ENCODE measurements at places on chromosomes 16 and 17.
A peak's percentile ranks its signal among the peaks of the same experiment; 100 is the strongest.

GRCh38 chr17:57539529-57540301, 205.4 kb downstream of the CCDC182 start:
- no peak for DNase-seq

- no peak for DNase-seq
Observed at GRCh38 chr17:64008346-64008745, 10.2 kb downstream of the PRR29 start.

DNA sequence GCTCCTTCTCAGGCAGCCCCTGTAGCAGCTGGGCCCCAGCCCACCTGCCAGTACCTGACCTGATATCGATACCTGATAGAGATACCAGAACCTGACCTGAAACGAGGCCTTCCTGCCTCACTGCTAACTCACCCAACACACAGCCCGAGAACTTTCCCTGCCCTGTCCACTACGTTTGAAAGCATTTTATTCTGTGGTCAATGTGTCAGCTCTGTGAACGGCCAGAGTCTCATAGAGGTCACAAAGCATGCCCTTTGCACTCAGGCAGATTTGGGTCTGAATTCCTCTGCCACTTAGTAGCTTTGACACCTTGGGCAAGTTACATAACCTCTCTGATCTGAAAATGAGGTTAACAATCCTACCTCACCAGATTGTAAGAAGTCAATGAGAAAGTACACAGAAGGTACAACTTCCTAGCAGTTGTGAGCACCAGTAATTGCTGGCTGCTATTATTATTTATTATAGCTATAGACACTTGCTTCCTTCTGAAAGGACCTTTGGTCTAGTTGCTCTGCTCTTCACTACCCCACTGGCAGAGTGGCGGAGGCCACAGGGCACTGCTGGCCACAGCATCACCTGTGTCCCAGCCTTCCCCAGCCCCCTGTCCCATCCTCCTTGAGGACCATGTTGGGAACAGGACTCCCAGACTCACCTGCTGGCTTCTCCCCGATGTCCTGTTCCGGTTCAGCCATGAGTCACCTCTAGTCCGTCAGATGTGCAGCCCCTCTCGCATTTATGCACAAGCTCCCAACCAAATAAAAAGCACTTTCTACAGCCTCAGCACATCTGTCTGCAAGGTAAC, 895 bp downstream of the ANKRD40CL start:
- no peak for DNase-seq

- no peak for DNase-seq
Observed at GRCh38 chr16:2818272-2818876, 1.3 kb downstream of the PRSS21 start.

- DNase-seq, result no peak
Observed at GRCh38 chr17:80940171-80941123, 51.2 kb upstream of the CHMP6 start.

- no peak for DNase-seq
Observed at GRCh38 chr17:28901866-28902818, 737 bp downstream of the DHRS13 start.

GRCh38 chr17:82097184-82097918, 685 bp downstream of the FASN start:
- DNase-seq, result no peak

GRCh38 chr16:50093607-50094539, 28.1 kb downstream of the HEATR3 start:
- DNase-seq, result peak; percentile 48

DNA sequence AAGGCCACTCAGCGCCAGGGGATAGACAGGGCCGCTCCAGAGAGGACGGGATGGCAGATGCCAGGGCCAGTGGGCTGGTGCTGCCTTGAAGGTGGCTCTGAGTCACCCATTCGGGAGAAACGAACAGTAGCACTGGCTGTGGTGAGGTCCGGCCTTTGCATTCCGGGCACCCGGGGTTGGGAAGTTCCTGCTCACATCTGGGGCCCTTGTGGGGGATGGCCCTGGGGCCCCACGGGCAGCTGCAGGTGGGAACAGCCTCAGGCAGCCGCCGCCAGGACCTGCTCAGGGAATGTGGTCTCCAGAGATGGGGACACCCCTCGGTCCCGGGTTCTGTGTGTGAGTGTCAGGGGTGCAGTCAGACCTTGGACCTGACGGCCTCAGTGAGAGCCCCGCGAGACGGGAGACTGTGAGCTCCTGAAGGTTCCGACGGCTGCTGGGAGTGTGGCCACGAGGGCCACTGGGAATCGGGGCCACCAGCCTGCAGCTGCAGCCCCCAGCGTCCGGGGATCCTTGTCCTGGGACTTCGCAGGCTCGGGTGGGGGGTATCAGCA, 1.4 kb downstream of the CBFA2T3 start:
- no peak for DNase-seq

DNA sequence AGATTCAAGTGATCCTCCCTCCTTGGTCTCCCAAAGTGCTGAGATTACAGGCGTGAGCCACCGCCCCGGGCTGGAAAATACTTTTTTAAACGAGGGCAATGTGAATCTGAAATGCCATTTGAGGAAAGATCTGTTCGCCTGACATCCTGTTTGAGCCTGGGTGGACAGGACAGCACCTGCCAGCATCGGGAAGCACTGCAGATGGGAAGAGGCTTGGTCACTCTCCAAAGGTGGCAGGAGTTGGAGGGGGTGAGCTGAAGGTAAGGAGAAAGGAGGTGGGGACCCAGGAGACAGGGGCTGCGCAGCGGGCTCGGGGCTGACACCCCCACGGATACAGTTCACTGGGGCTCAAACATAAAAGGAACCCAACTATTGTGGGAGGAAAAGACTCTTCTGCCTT, 3.9 kb upstream of the BIRC5 start:
- DNase-seq, result no peak

DNA sequence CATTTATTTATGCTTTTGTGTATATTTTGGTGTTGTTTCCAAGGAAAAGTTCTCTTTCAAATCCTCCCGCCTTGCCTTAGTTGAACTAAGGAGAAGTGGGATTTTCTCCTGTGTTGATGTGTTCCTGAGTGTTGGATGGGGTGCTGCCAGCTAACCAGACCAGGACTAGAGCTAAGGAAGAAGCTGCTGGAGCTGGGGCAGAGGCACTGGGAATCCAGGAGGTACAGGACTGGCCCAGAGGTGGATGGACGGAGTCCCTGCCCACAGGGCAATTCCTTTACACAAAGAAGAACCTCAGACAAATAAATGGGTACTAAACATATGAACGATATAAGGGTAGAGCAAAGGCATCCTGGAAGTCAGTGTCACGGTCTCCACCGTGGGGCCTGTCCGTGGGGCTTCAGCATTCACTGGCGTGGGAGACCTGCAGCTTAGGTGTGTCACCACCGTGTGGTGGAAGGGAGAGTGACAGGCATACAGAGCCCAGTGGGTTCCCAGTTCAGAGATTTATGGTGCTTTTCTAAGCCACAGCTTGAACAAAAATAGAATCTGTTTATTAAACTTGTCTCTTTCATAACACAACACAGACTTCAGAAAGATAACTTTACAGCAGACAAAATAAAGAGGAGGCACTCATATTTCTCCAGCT, 270.7 kb downstream of the NTN1 start:
- DNase-seq, result no peak

GRCh38 chr17:4931963-4932362, at the start of gene GP1BA:
TSS of gene GP1BA (plus strand) at chr17:4932277. CDS start at chr17:4932605, 328 bp downstream.
- no peak for DNase-seq

GRCh38 chr17:79927136-79927661, 88.0 kb upstream of the CBX4 start:
- DNase-seq, result no peak

DNA sequence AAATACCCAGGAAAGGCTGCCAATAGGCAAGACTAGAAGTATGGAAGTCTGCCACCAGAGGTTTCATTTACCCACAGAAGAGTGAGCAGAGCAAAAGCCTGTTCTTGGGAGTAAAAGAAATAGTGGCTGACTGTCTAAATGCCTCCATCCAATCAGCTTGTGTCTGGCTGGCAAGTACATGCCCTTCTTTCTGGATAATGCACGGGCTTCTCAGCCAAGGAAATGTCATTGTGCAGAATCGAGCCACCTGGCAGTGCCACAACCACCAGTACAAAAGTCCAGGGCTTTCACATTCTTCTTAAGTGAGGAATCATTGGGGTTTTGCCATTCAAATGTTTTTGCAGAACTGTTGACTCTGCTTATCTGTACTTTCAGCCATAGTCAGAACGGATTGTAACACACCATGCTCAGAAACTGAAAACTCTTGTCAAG, 10.1 kb upstream of the ERCC4 start:
- no peak for DNase-seq

- no peak for DNase-seq
Observed at GRCh38 chr17:44086364-44087311, 16.1 kb downstream of the G6PC3 start.

GRCh38 chr17:72379516-72379915, 258.7 kb downstream of the SOX9 start:
- no peak for DNase-seq

- DNase-seq, result no peak
Observed at GRCh38 chr17:81578561-81579225, 26.5 kb upstream of the FAAP100 start.

- DNase-seq, result no peak
Observed at GRCh38 chr16:66134875-66135274, 231.6 kb upstream of the CDH5 start.

- DNase-seq, result no peak
Observed at GRCh38 chr16:8665529-8665928, 8.9 kb upstream of the ABAT start.

GRCh38 chr16:70740914-70741782, 55.3 kb upstream of the MTSS2 start:
- no peak for DNase-seq

- no peak for DNase-seq
Observed at GRCh38 chr17:2197271-2197670, 106.3 kb downstream of the SMG6 start.

DNA sequence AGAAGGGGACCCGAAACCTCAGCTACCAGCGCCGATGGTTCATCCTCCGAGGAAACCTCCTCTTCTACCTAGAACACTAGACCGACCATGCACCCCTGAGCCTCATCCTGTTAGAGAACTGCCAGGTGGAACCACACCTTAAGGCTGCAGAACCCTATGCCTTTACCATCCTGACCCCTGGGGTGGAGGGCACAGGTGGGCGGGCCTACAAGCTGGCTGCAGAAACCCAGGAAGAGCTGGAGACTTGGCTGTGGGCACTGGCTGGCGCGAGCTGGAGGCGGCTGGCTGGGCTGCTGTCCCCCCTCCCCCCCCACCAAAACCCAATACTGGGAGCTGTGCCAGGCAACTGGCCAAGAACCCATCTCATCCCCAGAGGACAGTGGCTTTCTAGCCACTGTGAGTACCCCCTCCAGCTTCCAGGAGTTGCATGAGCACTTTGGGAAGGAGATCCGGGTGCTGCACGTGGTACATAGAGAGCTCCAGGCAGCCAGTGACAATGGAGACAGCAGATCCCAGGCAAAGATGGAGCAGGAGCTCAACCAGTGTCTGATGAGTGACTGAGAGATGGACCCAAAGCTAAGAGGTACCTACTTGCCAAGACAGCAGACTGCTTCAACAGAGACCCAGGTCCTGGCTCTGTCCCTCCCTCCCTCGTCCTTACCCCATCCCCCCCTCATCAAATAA, 1.4 kb upstream of the CD2BP2 start:
- no peak for DNase-seq

GRCh38 chr16:29231244-29231643, 175.3 kb downstream of the NPIPB11 start:
- DNase-seq, result no peak

DNA sequence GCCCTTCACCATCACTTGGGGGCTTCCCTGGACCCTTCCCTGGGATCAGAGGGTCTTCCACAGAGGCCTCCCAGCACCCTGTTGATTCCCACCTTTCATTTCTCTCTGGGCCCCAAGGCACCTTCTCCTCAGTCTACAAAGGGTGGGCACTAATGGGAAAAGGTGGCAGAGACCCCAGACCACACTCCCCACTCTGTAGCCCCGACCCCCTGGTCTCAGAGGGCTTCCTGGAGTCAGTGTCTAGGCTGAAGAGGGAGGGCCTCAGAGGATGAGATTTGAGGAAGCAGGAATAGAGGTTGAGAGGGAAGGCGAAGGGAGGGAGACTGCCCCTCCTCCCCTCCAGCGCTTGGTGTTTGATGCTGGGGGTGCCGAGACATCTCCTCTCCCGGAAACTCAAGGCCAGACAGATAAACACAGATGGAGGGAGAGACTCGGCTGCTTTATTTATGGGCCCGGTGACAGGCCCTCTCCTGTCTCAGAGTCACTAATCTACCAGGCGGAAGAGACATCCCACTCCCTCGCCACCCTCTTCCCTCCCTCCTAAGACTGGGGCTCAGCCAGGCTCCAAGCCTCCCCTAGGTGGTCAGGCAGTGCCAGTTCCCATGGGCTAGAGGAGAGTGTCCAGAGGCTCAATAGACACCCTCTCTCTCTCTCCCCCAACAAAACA, 18.5 kb upstream of the SP2 start:
- DNase-seq, result no peak

GRCh38 chr17:17346428-17347233, 43.5 kb downstream of the NT5M start:
- DNase-seq, result peak; percentile 47

DNA sequence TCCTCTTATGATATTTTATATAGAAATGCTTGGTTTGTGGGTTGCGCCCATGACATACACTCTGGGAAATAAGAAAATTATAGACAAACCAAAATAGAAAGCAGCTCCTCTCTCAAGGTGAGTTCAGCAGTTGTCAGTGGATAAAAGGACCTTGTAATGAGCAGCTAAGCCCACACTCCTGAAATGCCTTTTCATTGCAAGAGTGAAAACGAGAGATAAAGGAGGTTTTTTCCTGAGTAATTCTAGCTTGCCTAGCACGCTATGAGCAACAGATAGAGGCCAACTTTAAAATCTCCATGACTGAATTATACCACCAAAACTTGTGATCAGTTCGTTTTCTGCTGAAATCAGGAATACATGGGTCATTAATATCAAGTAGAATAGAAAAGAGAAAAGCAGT, 261.8 kb upstream of the CACNG5 start:
- DNase-seq, result no peak

DNA sequence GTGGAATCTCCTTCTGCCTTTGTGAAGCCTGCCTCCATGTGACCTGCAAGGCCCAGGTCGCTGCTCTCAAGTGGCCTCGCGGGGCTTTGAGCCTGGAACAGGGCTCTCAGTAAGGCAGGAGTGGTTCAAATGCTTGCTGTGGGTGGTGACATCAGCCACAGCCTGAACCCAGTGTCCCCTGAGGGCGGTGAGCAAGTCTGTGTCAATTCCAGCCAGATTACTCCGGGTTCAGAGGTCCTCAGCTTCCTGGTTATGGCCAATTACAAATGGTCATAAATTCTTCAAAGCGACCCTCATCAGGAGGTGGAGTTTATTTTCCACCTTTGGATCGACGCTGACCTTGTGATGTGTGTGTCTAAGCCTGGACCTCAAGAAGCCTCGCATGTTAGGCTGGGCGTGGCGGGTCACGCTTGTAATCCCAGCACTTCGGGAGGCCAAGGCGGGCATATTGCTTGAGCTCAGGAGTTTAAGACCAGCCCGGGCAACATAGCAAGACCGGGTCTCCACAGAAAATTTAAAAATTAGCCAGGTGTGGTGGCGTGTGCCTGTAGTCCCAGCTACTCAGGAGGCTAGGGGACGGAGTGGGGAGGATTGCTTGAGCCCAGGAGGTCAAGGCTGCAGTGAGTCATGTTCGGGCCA, 17.3 kb downstream of the LGALS3BP start:
- no peak for DNase-seq

DNA sequence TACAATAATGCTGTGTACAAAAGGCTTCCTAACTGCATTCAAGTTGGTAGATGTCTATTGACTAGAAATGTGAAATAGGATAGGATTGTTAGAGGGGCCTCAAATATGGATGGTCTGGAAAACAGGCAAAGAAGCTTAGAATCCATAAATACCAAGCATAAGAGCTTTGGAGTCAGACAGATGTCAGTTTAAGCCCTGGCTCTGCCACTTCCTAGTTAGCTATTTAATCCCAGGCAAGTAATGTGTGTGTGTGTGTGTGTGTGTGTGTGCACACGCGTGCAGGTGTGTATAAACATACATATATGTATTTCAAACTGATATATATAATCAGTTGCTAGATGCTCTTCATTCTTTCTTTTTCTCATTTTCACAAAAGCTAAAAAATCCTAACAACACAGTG, 66.7 kb downstream of the MMD start:
- DNase-seq, result no peak
